Activated CD8-positive, alpha-beta memory T cell treated with anti-CD3 and anti-CD28 coated beads for 4 hours (primary cell): ENCODE measurements at places on chromosomes 5 and 9.

- DNase-seq: no peak
These were observed 239.6 kb downstream of the CACNA1B start for GRCh38 chr9:138117101-138117750.

- DNase-seq: peak; percentile 3
These were observed 55.3 kb upstream of the IL17B start for GRCh38 chr5:149434162-149435014.

DNA sequence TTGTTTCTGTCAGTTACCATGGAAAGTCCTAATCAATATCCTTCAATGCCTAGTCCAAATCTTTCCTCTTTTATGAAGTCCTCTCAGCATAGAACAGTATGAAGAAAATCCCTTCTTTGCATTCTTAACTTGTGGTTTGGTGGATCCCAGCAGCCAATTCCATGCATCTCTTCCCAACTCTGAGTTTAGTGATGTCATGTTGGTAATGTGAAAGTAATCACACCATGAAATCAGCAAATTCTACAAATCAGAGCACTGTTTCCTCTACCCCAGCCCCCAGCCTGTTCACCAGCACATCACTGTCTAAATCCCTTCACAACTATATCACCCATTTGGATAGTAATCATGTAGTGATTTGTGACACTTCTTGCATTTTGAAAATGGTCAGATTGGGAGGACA is 4.7 kb upstream of the C1QTNF2 start:
- DNase-seq: no peak

- no peak for DNase-seq
These were observed 8.0 kb upstream of the TLR4 start for GRCh38 chr9:117696154-117696553.

GRCh38 chr5:73894860-73895259 is 268.9 kb downstream of the ARHGEF28 start:
- DNase-seq: no peak

- DNase-seq: no peak
These were observed 119.8 kb downstream of the SSBP2 start for GRCh38 chr5:81631124-81631523.

DNA sequence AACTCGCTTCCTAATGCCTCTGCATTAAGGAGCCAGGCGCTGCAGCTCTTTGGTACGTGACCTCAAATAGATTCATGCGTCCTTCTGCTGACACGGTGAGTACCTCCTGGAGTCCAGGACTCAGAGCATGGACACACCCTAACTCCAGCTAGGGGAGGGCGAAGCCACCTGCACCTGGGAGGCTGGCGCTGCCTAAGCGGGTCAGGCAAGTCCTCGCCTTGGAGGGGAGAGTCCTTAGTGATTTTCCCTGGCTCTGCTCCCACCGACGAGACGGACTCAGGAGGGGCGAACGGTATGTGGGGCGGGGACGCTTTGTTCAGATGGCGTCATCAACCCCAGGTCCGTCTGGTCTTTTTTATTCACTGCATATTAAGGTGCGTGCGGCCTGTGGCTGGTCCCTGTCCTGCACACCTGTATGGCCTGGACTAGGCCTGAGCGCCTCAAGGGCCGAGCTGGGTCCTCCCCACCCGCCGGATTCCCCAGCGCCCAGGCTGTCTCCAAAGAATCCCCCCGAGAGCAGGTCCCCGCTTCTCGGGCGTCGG is 50.3 kb downstream of the NSUN2 start:
- no peak for DNase-seq

GRCh38 chr9:83772860-83773259 is 44.7 kb downstream of the GKAP1 start:
- DNase-seq: no peak

DNA sequence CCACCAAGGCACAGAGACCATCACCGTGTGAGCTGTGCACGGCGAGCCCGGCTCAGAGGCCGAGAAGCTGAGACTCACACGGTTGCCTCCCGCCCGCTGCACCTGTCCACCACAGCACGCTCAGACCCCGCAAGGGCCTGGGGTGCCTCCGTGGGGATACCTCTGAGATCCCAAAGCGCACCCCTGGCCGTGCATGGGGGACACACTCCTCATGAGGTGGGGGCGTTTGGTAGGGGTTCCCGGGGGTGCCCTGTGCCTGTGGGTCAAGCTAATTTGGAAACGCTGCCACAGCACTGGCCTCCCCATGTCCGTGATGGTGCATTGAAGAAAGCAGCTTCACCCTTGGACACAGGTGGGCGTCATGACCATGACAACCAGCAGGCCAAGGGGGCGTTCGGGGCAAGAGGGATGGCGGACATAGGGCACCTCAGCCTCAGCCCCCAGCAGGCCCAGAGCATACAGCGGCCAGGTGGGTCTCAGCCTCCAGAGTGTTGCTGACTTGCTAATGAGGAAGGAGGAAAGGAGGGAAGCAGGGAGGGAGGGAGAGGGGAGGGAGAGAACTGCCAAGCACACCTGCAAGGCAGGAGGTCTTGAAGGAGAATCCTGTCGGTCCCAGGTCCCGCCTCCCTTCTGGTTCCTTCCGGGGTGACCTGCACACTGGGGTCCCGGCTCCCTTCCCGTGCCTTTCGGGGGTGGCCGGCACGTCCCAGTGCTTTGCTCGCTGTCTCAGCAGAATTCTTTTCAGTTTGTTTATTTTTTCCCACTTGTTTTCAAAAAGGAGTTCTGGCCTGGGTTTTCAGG is 34.7 kb downstream of the GLT6D1 start:
- no peak for DNase-seq

- DNase-seq: no peak
These were observed 21.7 kb downstream of the ZNF366 start for GRCh38 chr5:72485430-72485974.

- DNase-seq: no peak
These were observed 55.0 kb downstream of the PAPPA start for GRCh38 chr9:116208417-116209232.

- DNase-seq: no peak
These were observed 102.0 kb downstream of the GABBR2 start for GRCh38 chr9:98606730-98607129.

- DNase-seq: no peak
These were observed 8.4 kb downstream of the IRX2 start for GRCh38 chr5:2742921-2743679.

- DNase-seq: peak; percentile 35
These were observed 84.9 kb downstream of the RGS3 start for GRCh38 chr9:113548221-113549041.

- no peak for DNase-seq
These were observed 12.0 kb downstream of the TMEM8B start for GRCh38 chr9:35840881-35841644.

- no peak for DNase-seq
These were observed 73.0 kb upstream of the PAPPA start for GRCh38 chr9:116080561-116080960.

DNA sequence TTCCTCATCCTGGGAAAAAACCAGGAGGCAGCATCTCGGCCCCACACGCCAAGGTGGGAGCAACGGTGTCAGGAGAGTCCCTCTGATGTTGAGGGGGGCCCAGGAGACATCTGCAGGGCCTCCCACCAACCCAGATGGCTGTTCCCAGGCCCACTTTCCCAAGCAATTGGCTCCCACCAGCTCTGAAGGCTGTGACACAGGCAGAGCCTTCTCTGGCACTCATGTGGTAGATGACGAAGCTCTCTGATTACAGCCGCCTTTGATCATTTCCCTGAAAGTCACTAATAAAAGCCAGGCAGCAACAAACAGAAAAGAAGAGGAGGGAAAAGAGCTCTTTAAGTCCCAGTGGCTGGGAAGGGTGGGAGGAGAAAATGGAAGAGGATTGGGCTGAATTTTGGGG is 226.5 kb downstream of the CDK5RAP2 start:
- no peak for DNase-seq

DNA sequence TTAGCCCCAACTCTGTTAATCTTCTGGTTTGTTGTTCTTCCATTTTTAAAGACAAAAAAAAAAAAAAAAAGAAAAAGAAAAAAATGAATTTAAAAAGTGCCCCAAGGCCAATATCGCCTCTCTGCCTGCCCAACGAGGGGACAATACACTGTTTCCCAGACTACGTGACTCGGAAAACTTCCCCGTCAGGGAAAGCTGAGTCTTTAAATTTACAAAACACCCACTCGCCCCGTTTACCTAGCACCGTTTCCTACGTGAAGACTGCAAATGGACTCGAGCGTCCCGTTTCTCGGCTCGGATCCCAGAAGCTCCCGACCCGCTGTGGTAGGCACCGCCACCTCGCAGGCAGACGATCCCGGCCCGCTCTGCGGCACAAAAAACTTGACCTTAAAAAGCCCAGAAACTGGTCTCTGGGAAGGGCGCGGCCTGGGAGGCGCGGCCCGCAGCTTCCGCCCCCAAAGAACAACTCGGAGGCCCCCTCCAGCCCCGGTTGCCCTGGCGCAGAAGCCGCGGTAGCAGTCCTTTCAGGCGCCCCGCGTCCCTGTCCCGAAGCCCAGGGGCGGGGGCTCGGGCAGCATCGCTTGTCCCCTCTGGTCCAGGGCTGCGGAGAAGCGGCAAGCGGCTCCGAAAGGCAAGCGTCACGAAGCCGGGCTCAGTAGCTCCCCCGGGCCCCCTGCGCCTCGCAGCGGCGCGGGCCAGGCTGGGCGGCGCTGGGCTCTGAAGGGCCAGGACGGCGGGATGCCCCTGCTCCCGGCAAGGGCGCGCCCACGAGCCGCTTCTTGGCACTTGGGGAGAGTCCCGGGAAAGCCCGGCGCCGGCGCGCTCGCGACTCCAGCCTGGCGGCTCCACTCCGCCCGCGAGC is at the start of gene GCNT4:
Gene GCNT4 (minus strand): TSS at position 367 of the 862 bp plus-strand sequence. CDS start 22,521 bp downstream, outside the sequence.
- no peak for DNase-seq

DNA sequence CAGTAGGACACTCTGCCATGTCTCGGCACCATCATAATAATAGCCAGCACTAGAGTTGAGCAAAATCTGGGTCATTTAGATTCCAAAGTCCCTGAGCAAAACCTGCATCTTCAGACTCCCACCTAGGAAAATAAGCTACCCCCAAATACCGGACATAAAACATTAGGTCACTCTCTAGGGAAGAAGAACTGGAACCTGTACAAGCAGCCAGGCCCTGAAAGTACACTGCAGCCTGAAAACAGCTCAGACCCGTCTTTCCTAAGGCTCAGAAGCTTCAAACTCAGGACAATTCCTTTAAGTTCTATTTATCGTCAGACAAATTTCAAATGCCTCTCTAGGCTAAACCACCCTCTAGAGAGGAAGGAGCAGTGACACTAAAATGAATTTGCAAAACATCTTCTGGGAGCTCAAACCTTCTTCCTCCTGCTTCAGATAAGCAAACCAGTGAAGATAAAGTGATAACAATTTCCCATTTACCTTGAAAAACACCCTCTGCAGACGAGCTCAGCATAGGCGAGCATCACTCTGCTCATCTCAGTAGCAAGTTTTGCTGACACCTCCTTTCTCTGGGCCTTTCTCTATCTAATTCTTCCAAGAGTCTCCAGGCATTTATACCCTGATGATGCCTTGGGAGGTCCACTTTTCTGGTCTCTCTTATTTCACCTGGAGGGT is 34.0 kb downstream of the ADAM19 start:
- no peak for DNase-seq

DNA sequence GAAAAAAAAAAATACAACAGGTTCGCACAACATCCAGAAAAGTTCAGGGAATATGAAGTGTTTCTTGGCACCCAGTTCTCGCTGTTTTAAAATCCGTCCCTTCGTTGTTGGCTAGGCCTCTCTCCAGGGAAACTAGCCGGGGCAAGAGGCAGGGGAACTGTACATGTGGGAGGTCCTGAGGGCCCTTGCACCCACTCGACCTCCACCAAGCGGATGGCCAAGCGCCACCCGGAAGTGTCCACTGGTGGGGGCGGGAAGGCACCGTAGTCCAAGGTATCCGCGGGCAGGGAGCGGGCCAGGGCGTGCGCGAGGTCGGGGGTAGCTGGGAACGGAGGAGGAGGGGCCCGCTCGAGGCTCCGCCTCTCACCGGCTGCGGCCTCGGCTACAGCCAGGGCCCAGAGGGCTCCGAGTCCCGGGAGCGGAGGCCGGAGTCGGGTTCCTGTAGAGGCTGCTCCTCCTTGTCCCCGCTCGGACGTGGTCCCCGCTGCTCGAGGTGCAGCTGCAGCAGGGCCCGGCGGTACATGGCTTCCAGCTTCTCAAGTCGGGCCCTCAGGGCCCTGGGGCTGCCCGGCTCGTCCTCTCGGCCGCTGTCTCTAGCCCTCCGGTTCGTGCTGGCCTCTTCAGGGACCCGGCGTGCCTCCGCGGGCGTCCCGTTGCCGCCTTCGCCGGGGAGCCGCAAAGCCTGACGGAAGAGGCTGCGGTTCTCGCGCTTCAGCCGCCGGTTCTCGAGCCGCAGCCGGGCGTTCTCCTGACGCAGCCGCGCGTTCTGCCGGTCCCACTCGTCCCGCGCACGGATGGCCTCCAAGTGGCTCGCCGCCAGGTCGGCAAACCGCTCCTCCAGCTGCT is 720 bp downstream of the TUSC1 start:
- DNase-seq: no peak

DNA sequence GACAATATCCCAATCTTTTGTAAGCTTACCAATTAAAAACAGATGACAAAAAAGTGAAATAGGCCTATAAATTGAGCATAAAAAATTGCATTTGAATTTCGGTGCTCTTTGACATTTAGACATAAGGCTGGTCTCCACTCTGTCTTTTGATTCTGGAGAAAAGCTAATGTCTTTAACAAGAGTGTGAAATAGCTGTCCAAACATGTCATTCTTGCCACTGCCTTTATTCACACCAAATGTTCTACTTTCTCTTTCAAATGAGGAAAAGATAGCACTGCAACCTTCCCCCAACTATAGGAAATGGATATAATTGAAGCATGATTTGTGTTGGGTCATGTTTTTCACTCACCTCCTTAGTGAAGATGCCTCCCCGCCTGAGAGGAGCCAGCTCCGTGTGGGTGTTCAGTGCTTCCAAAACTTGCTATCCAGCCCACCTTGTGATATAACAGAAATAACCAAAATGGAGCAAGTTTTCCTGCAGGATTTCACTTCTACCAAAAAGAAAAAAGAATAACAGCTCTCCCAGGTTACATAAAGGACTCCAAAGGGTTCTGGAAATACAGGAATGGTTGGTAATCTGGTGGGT is 55.2 kb upstream of the STK32A start:
- no peak for DNase-seq

DNA sequence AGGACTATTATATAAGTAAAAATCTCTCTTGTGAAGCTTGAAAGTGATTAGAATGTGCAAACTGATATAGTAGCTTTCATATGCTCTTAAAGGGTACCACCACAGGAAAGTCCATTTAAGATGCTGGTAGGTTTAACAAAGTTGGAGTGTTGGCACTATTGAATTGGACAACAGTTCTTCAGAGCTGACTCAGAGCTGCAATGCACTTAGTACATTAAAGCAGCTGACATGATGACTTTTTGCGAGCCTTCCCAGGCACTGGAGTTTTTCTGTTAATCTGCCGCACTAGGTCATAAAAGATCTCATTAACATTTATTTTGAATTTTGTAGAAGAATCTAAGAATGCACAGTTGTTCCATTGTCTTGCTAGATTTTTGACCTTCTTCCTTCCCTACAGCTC is 243.8 kb downstream of the ADAMTSL1 start:
- no peak for DNase-seq

DNA sequence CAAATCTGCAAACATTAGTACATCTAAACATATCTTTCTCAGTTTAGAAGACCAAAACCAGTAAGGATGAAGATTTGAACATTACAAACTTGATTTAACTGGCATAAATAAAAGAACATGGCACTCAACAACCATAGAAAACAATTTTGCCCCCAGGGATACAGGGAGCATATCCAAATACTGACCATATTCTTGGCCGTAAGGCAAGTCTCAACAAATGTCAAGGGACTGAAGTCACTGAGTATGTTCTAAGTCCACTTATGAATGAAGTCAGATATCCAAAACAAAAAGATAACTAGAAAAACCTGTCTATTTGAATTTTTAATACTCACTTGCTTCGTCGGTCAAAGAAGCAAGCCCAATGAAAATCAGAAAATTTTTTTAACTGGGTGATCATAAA is 14.1 kb downstream of the FEM1C start:
- DNase-seq: no peak
